Breast epithelium (tissue), 4 donors: ENCODE measurements at places on chromosomes 7 and 10. TPM values are rescaled to one million over a fixed set of nuclear protein-coding genes. Genes with fewer than 3 reads are reported as not detected.

Gene ZNF804B
- not detected for total RNA-seq

Gene TYSND1
- total RNA-seq = 19.7 TPM

DNA sequence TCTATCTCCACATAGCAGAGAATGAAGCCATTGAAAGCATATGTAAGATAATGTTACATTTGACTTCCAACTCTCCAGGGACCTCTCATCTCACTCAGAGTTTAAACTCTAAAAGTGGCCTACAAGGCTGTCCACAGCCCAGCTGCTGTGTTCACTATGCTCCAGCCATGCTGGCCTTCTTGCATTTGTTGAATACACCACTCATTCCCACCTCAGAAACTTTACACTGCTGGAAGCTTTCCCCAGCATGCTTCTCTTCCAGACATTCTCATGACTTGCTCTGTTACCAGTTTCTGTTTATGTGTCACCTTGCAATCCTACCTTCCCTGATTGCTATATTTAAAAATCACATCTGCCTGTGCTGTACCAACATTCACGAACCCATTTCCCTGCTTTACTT, 167.2 kb downstream of the WNT2 start:
- no peaks in the 10 kb centered on the region for H3K4me1 ChIP-seq
- H3K36me3 ChIP-seq = no peaks in the 10 kb centered on the region
- H3K4me3 ChIP-seq = no peak overlapping the region
- H3K27me3 ChIP-seq = no peaks in the 10 kb centered on the region
- H3K27ac ChIP-seq = no peak overlapping the region

- no peak overlapping the region for H3K27ac ChIP-seq
- H3K36me3 ChIP-seq = no peaks in the 10 kb centered on the region
- no peaks in the 10 kb centered on the region for H3K27me3 ChIP-seq
- DNase-seq = no peak
These were observed 751 bp upstream of the HYCC1 start for GRCh38 chr7:23014681-23015080.

- H3K4me1 ChIP-seq = no peaks in the 10 kb centered on the region
- no peak overlapping the region for H3K4me3 ChIP-seq
- H3K27me3 ChIP-seq = no peaks in the 10 kb centered on the region
- H3K36me3 ChIP-seq = no peaks in the 10 kb centered on the region
- DNase-seq = no peak
These were observed 20.9 kb upstream of the BTBD16 start for GRCh38 chr10:122249991-122250750.

DNA sequence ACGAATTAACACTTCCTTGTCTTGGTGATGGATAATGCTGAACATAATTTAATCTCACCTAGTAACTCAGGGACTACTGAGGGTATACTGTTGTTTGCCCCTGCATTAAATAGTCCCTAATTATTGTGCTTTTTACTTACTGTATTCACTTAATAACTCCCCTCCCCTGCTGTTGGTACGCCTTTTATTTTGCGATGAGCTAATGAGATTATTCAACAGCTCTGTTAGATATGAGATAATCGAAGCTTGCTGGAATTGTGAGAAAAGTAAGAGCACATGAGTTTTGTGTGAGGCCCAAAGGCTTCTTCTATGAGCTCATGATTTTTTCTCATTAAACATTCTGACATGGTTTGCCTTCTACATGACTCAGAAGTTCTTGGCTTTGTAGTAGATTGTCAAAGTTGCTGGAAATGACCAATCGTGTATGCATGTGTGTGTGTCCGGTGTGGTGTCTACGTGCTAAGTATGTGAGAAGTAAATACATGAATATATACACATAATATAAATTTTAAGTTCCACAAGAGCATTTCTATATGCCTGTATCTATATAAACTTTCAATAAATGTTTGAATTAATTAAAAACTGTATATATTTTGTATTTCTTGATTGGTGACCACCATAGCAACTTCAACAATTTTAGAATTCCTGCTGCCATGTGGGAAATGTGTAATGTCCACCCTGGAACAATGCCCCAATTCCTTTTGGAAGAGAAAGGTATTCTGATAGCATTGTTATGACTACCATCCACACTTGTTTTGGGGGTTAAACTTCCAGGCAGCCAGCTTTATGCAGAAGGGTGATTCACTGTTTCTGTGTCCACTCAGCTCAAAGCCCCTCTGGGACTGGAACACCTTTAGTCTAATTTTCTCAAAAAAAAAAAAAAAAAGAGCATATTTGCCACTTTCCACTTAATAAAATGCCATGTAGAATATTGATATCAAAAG, 106.2 kb downstream of the SAMD9 start:
- no peaks in the 10 kb centered on the region for H3K27me3 ChIP-seq
- H3K4me1 ChIP-seq = no peaks in the 10 kb centered on the region
- DNase-seq = no peak
- H3K4me3 ChIP-seq = no peak overlapping the region
- H3K27ac ChIP-seq = no peak overlapping the region
- H3K36me3 ChIP-seq = no peaks in the 10 kb centered on the region

GRCh38 chr10:75404815-75405597, 3.4 kb upstream of the ZNF503 start:
- H3K27me3 ChIP-seq = no peaks in the 10 kb centered on the region
- no peaks in the 10 kb centered on the region for H3K36me3 ChIP-seq
- H3K4me1 ChIP-seq = no peaks in the 10 kb centered on the region
- peak overlapping the region; percentile 94 for H3K27ac ChIP-seq
- peak; percentile 29 for DNase-seq

DNA sequence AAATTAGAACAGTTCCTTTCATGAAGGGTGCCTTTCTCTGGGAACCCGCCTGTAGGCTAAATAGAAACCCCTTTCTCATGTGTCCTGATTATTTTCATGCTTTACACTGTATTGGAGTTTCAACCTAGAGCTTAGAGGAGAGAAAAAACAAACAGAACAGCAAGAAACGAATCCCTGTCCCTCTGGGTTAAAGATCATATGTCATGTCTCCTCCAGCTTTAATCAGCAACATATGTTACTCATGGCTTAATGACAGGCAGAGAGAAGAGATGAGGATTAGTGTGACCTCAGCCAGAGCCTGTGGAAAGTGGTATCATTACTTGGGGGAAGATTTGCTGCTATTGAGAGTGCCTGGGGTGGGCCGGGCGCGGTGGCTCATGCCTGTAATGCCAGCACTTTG, 32.1 kb downstream of the CRCP start:
- DNase-seq = no peak
- H3K27ac ChIP-seq = peak overlapping the region; percentile 2
- H3K36me3 ChIP-seq = no peaks in the 10 kb centered on the region
- H3K4me1 ChIP-seq = no peaks in the 10 kb centered on the region
- no peaks in the 10 kb centered on the region for H3K27me3 ChIP-seq

DNA sequence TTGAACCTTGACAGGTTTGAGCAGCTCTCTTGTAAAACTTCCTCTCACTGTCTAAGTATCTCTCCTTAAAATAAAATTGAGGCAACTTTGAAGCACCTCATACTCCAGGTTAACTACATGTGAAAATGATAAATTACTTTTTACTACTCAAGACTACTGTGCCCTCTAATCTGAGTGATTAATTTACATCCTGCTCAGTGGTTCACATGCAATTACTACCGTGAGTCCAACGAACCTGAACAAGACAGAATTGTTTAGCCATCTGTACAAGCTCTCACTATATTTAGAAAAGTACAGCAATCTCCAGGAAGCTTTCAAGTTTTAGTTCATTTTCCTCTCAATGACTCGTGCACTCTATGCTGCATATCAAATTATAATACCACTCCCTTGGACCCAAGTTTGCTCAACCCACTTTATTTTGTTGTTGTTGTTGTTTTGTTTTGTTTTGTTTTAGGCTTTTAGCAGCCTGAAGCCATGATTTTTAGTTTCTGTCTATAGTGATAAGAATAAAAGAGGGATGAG, 21.2 kb downstream of the PDE1C start:
- DNase-seq = no peak
- no peak overlapping the region for H3K27ac ChIP-seq
- H3K27me3 ChIP-seq = no peaks in the 10 kb centered on the region
- no peak overlapping the region for H3K4me3 ChIP-seq
- no peaks in the 10 kb centered on the region for H3K36me3 ChIP-seq

DNA sequence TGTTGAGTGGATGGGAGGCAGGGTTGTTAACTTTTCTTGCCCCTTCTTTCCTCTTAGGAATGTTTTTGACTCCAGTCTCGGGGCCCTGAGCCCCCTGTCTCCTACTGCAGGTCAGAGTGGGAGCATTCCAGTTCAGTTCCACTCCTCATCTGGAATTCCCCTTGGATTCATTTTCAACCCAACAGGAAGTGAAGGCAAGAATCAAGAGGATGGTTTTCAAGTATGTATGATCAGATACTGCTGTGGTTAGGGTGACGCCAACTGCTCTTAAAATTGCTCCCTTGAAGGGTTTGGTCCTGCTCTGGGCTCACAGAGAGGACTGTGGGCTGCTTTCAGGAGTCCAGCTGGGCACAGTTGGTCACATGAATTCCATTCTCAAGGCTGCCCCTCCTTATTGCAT, 22.0 kb downstream of the VWA2 start:
- no peak for DNase-seq
- H3K4me3 ChIP-seq = no peak overlapping the region

- no peaks in the 10 kb centered on the region for H3K27me3 ChIP-seq
- H3K27ac ChIP-seq = no peak overlapping the region
- DNase-seq = no peak
- H3K4me3 ChIP-seq = no peak overlapping the region
- no peaks in the 10 kb centered on the region for H3K36me3 ChIP-seq
These were observed 15.2 kb upstream of the ADRB1 start for GRCh38 chr10:114028425-114028824.

DNA sequence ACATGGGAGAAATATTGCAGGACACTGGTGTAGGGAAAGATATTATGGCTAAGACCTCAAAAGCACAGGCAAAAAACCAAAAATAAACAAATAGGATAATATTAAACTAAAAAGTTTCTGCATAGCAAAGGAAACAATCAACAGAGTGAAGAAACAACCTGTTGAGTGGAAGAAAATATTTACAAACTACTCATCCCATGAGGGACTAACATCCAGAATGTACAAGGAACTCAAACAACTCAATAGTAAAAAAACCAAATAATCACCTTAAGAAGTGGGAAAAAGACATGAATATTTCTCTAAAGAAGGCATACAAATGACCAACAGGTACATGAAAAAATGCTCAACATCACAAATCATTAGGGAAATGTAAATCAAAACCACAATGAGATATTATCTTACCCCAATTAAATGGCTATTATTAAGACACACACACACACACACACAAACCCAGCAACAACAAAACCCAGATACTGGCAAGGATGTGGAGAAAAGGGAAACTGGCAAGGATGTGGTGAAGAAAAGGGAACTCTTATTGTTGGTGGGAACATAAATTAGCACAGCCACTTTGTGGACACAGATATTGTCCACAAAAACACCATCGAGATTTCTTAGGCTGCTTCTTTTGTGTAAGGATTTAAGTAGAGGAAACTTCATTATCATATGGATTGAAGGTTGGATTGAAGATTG, 9.8 kb upstream of the RAB18 start:
- H3K36me3 ChIP-seq = no peaks in the 10 kb centered on the region
- H3K27ac ChIP-seq = no peak overlapping the region
- H3K4me1 ChIP-seq = no peaks in the 10 kb centered on the region
- H3K4me3 ChIP-seq = no peak overlapping the region
- no peak for DNase-seq
- no peaks in the 10 kb centered on the region for H3K27me3 ChIP-seq
